CD14-positive monocyte (primary cell): ENCODE measurements at places on chromosomes 3 and 15. TPM values are rescaled to one million over a fixed set of nuclear protein-coding genes. Genes with fewer than 3 reads are reported as not detected.

GRCh38 chr3:151283907-151284461 lies 5.6 kb upstream of the P2RY14 start:
- H3K4me3 ChIP-seq, result no peak overlapping the region
- no peak for DNase-seq
- H3K27ac ChIP-seq, result no peak overlapping the region
- H3K36me3 ChIP-seq, result no peaks in the 10 kb centered on the region

DNA sequence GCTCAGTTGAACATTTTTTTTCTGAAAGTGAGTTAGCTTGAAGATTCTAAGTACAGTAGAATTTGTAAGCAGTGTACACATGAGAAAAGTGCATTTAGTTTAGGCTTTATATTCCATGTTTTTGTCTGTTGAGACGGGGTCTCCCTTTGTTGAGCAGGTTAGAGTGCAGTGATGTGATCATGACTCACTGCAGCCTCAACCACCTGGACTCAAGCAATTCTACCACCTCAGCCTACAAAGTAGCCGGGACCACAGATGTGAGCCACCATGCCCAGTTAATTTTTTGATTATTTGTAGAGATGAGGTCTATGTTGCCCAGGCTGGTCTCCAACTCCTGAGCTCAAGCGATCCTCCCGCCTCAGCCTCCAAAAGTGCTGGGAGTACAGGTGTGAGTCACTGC lies 5.3 kb upstream of the CSNK1G1 start:
- H3K27ac ChIP-seq, result no peak overlapping the region
- H3K36me3 ChIP-seq, result no peaks in the 10 kb centered on the region
- DNase-seq, result no peak
- H3K27me3 ChIP-seq, result no peaks in the 10 kb centered on the region
- peaks cover 6% of the 10 kb centered on the region for H3K4me1 ChIP-seq

The DGKG gene
- polyA plus RNA-seq, result 4.2 TPM

The BMF gene
- polyA plus RNA-seq, result 6.5 TPM

DNA sequence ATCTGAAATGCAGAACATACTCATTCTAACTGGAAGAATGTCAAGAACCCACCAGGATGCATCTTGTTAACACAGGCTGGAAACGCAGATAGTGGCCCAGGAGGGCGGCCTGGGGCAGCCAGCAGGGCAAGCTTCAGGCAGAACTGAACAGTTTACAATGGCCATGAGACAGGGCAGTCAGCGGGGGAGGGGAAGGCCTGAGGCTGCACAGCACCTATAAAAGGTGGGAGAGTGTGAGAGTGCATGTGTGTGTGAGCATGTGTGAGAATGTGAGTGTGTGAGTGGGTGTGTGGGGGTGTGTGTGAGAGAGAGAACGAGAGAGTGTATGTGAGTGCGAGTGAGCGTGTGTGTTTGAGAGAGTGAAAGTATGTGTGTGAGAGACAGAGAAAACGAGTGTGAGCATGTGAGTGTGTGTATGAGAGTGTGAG lies 26.8 kb upstream of the SLCO2A1 start:
- no peaks in the 10 kb centered on the region for H3K27me3 ChIP-seq
- no peaks in the 10 kb centered on the region for H3K4me1 ChIP-seq
- H3K36me3 ChIP-seq, result no peaks in the 10 kb centered on the region

DNA sequence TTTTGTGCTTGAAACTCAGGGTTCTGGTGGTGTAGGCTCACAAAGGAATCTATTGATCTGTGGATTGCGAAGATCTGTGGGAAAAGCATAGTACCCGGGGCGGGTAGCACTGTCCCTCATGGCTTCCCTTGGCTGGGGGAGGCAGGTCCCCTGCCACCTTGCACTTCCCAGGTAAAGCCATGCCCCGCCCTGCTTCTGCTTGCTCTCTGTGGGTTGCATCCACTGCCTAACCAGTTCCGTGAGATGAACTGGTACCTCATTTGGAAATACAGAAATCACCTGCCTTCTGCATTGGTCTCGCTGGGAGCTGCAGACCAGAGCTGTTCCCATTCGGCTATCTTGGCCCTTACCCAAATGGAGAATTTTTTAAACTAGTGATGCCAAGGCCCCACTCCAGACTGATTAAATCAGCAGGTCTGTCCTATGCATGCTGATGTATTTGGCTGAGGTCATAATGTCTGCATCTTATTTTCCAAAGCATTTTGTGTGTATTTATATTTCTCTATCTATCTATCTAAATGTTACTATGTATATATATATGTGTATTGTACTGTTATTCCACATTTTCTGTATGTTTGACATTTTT lies 65.5 kb upstream of the SLC7A14 start:
- H3K36me3 ChIP-seq, result no peaks in the 10 kb centered on the region
- no peaks in the 10 kb centered on the region for H3K4me1 ChIP-seq
- DNase-seq, result no peak
- H3K4me3 ChIP-seq, result no peak overlapping the region
- no peaks in the 10 kb centered on the region for H3K27me3 ChIP-seq

The ATP10A gene
- polyA plus RNA-seq, result 0.71 TPM

GRCh38 chr3:45056608-45057301 lies 30.7 kb downstream of the CLEC3B start:
- no peak overlapping the region for H3K27ac ChIP-seq
- H3K36me3 ChIP-seq, result no peaks in the 10 kb centered on the region
- H3K4me3 ChIP-seq, result no peak overlapping the region
- DNase-seq, result no peak
- peaks cover 49% of the 10 kb centered on the region for H3K4me1 ChIP-seq
- no peaks in the 10 kb centered on the region for H3K27me3 ChIP-seq

- peaks cover 24% of the 10 kb centered on the region for H3K4me1 ChIP-seq
- peak overlapping the region; percentile 48 for H3K27ac ChIP-seq
- no peaks in the 10 kb centered on the region for H3K27me3 ChIP-seq
- DNase-seq, result peak; percentile 23
Observed at GRCh38 chr3:120160050-120160449, 65.8 kb upstream of the GSK3B start.

- no peaks in the 10 kb centered on the region for H3K36me3 ChIP-seq
- DNase-seq, result no peak
- H3K27ac ChIP-seq, result no peak overlapping the region
- H3K27me3 ChIP-seq, result no peaks in the 10 kb centered on the region
- no peaks in the 10 kb centered on the region for H3K4me1 ChIP-seq
- H3K4me3 ChIP-seq, result no peak overlapping the region
Observed at GRCh38 chr3:89239774-89240173, 132.4 kb downstream of the EPHA3 start.

The ACTRT3 gene
- polyA plus RNA-seq, result 0.08 TPM

The FAM107A gene
- not detected for polyA plus RNA-seq

DNA sequence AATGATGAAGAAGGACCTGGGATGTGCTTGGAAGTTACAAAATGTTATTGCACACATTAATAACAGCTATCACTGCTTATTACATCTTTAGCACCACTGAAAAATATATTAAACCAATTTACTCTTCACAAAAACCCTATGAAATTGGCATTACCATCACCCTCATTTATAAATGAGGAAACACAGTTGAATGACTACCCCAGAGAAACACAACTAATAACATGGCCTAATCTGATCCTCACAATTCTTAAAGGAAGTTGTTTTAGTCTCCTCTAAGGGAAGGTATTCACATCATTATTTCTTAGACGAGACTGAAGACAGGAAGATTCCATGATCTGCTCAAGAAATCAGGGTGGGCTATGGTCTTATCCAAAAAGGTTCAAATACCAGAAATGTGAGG lies 35.9 kb downstream of the INO80 start:
- no peaks in the 10 kb centered on the region for H3K4me1 ChIP-seq
- no peak for DNase-seq
- H3K36me3 ChIP-seq, result peaks cover 100% of the 10 kb centered on the region
- H3K27ac ChIP-seq, result no peak overlapping the region
- no peaks in the 10 kb centered on the region for H3K27me3 ChIP-seq
- no peak overlapping the region for H3K4me3 ChIP-seq

DNA sequence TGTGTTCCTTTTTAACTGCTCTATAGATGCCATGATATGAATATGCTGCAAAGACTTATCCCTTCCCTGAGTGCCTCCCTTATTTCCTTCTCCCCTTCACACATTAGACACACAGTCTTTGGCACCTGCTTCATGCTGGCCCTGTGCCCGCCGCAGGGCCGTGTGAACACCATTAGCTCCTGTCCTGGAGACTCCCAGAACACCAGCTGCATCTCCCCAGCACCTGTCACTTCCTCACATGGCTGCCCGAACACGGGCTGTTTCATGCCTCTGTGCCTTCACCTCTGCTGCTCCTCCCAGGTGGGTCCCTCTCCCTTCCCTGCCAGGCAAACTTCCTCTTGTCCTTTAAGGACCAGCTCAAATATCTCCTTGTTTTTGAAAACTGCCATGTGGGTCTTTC lies 40.5 kb upstream of the SEC13 start:
- H3K36me3 ChIP-seq, result no peaks in the 10 kb centered on the region
- H3K27ac ChIP-seq, result no peak overlapping the region
- no peak for DNase-seq
- peaks cover 4% of the 10 kb centered on the region for H3K4me1 ChIP-seq
- no peaks in the 10 kb centered on the region for H3K27me3 ChIP-seq

GRCh38 chr3:195221876-195222617 lies 48.9 kb downstream of the XXYLT1 start:
- H3K27ac ChIP-seq, result no peak overlapping the region
- peaks cover 7% of the 10 kb centered on the region for H3K36me3 ChIP-seq
- peaks cover 8% of the 10 kb centered on the region for H3K4me1 ChIP-seq
- no peak for DNase-seq
- H3K4me3 ChIP-seq, result no peak overlapping the region

DNA sequence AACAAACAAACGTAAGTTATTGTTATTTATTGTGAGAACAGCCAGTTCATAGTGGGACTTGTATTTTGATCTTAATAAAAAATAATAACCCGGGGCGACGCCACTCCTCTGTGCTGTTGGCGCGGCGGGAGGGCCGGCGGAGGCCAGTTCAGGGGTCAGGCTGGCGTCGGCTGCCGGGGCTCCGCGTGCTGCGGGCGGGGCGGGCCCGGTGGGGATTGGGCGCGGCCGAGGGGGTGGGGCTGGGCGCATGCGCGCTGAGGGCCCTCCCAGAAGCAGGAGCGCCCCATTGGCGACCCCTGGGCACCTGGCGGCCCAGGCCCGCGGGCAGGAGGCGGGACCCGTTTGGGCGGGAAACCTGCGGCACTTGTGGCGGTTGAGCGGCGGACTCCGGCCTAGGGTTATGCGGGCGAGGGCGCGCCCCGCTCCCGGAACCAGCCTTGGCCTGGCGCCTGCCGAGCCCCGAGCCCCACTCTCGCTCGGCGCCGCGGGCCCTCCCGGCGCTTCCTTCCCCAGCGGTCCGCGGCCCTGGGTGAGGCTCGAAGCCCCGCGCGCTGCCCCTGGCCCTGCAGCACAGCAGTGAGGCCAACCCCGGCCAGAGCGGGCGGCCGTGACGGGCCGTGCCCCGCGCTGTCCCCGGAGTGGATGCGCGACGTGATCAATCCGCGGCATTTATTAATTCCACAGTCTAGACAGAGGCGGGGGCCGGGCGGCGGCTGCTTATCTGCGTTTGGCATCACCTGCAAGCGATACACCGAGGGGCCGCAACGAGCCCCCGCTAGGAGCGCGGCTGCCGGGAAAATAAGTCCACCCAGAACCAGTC lies 6.0 kb downstream of the ISL2 start:
- DNase-seq, result no peak
- no peak overlapping the region for H3K27ac ChIP-seq
- no peak overlapping the region for H3K4me3 ChIP-seq
- H3K36me3 ChIP-seq, result no peaks in the 10 kb centered on the region
- H3K4me1 ChIP-seq, result peaks cover 72% of the 10 kb centered on the region
